ENCODE measurements at places on chromosomes 1 and 21.
A peak's percentile ranks its signal among the peaks of the same experiment; 100 is the strongest.

- no peak for DNase-seq
These were observed 48.2 kb downstream of the HLX start for GRCh38 chr1:220927442-220927841.

- DNase-seq, result no peak
These were observed 5.5 kb downstream of the MRPS6 start for GRCh38 chr21:34078915-34079314.

GRCh38 chr1:112239683-112240330 lies 156.2 kb upstream of the CTTNBP2NL start:
- DNase-seq, result no peak

GRCh38 chr1:107545056-107545577 lies 404.3 kb downstream of the NTNG1 start:
- no peak for DNase-seq

DNA sequence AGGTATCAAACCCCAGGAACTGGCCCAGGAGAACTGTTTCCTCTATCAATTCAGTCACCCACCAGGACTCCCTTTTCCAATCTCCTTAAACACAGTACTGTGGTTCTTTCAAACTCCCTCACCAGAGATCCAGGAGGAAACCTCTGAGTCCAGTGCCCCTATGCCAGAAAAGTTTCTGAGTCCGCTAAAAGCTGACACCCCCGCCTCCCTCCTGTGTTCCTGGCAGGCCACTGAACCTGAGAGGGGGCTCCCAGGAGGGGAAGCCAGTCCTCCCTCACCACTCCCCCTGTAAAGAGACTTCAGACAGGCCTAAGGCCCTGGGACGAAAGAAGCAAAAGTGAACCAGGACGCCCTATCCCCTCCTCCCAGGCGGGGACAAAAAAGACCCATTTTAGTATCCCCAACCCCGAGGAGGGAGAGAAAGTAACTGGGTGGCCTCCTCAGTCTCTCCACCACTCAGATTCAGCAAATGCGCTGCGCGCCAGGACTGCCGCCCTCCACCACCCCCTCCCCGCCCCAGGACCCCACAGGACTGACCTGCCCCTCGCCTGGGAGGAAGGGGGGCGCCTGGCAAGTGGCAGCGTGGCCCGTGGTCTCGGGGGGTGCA lies 624 bp downstream of the SLC41A1 start:
- no peak for DNase-seq

DNA sequence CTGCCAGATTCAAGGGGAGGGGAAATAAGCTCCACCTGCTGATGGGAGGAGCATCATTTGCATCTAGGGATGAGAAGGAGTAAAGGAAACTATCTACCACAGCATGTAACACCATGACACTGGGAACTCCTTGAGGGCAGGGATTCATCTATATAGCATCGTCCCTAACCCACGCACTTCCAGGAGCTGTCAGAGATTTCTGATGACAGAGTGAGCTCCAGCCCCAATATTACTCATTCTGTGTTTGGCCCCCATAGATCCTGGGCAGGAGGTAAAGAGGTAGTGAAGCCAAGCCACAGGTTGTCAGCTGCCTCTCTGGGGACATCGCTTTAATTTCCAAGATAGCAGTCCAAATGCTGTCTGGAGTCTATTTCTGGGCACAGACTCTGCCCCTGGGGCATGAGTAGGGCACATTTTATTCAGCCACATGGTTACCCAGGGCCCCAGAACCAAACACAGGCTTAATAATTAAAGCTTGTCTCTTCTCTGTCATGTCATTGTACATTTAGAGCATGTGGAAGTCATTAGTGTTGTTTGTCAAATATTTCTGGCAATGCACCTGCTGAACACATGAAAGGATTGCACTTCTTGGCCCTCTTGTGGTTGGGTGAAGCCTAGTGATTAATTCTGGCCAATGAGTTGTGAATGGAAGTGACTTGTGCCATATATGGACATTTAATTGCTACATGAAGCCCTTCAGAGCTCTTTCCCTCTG lies 105.9 kb upstream of the POU3F1 start:
- no peak for DNase-seq

DNA sequence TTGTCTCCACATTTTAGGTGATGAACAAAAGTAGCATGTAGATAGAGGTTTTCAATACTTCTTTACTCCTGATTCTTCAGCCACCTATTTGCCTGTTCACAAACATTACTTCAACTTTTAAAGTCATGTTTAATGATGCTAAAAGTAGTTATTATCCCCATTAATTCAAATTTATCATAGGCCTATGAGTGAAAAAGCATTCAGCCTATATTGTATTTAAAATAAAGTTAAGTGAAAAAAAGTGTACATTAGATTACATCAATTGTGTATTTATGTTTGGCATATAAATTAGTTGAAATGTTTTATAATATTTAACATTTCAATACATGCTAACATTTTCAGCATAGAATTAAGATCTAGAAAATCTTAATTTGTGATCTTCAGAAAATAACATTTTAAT lies 10.5 kb downstream of the CDKN2C start:
- DNase-seq, result no peak

DNA sequence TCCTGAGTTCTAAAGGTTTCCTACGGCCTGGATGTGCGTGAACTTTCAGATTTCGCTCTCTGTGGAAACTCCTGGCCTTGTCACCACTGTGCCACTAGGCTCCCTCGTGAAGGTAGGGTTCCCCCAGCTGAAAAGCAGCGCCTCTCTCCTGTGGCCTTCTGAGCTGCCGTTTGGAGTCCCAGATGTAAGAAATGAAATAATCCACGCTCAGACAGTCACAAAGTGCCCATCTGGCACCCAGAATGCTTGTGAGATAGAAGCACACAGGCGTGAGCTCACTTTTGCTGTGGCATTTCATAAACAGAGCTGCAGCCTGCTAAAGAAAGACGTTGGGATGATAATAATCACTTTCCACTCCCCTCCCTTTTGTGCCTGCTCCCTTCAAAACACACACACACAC lies 65.8 kb downstream of the LMO4 start:
- DNase-seq, result no peak

DNA sequence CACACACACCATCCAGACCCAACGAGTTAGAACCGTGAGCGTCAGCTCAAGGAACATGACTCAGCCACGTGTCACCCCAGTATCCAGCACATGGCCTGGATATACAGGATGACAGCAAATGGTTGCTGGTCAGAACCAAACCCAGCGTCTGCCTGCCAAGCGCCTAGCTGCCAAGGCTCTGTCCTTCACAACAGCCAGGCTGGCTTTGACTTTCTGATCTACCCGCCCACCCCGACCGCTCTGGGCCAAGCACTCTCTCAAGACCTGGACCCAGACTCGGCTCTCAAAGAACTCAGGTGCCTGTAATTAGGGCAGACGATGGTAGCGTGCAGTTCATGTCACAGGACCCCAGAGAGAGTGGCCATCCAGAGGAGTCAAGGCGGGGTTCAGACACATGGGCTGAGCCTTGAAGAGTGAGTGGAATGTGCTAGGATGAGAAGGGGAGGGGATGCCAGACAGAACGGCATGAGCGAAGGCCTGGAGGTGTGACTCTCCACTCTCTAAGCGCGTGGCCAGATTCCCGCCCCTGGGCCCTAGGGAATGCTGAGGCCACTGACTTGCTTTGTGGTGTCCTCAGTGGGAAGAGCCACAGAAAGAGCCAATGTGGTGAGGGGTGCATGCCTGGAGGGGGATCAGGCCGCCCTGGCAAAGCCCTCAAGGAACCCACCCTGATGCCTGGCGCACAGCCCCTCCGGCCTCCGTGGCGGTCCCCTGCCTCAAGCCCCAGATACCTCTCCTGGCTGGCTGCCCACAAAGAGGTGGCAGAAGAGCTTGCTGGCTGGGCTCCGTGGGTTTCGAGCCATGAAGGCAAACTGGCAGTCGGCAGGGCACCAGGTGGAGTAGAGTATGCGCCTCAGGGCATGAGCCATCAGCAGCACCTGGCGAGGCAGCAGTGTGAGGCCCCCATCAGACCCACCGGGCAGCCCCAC lies 7.0 kb downstream of the SH2D5 start:
- no peak for DNase-seq

- peak; percentile 70 for DNase-seq
These were observed 42.8 kb upstream of the DMBX1 start for GRCh38 chr1:46446646-46447498.

DNA sequence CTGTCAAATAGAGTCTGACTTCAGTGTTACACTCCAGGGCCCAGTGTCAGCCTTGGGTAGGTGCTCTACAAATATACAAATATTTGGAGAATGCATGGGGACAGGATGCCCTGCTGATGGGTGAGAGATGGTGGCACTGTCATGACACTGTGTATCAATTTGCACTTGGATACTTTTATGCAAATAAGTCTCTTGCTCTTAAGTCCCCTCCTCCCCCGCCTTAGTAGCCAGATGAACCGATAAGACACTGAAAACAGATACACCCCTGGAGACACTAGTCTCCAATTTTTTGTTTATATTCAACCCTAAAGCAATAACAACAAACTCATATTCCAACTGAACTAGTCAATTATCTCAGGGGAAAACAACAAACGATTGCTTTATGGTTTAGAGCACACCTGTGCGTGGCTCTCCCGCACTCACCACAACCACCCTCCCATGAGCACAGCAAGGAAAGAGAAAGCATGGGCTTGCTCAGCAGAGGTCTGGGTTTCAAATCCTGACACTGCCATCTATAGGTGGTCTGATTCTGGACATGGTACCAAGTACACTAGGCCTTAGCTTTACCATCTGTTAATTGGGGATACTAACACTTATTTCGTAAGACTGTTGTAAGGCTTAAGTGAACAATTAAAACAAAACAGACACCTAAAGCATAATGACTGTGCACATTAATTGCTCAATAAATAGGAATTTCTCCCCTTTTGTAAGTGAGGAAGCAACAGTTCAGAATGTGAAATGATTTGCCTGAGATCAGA lies 50.3 kb downstream of the HIVEP3 start:
- no peak for DNase-seq

DNA sequence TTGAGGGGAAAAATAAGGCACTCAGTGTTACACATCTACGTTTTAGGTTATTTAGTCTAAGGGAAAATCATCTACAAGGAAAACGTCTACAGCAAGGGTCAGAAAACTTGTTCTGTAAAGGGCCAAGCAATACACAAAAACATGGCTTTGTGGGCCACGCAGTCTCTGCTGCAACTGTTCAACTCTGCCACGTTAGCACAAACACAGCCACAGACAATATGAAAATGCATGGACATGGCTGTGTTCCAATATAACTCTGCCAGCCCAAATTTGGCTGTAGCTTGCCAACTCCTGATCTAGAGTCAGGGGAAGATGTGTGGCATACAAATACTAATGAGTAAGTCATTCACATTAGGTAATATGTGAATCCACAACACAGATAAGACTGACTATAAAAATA lies 40.7 kb downstream of the COA6 start:
- no peak for DNase-seq

GRCh38 chr1:16050328-16050727 lies 6.7 kb downstream of the CLCNKB start:
- no peak for DNase-seq

- DNase-seq, result no peak
These were observed 85.1 kb downstream of the CAPZB start for GRCh38 chr1:19400192-19400611.

- no peak for DNase-seq
These were observed 887 bp downstream of the SLC19A2 start for GRCh38 chr1:169484683-169485430.

DNA sequence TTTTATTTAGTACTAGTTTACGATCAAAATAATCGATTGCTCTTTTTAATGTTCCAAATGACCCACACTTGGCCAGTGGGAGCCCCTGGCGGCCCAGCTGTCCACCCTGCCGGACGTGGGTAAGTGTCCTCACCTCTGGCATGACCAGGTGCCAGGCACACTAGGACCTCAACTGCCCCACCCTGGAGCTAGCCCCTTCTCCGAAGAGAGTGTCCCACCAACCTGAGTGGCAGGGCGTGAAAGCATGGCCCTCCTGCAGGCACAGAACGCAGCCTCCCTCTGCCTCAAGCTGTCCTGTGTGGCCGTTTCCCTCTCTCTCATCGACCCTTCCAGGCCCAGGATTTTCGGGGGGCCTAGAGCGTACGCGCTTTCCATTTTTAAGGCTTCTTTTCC lies 32.9 kb upstream of the AGPAT3 start:
- no peak for DNase-seq

GRCh38 chr1:118396279-118396678 lies 211.3 kb upstream of the SPAG17 start:
- no peak for DNase-seq

- DNase-seq, result no peak
These were observed 41.9 kb downstream of the CEP170 start for GRCh38 chr1:243213045-243213787.

DNA sequence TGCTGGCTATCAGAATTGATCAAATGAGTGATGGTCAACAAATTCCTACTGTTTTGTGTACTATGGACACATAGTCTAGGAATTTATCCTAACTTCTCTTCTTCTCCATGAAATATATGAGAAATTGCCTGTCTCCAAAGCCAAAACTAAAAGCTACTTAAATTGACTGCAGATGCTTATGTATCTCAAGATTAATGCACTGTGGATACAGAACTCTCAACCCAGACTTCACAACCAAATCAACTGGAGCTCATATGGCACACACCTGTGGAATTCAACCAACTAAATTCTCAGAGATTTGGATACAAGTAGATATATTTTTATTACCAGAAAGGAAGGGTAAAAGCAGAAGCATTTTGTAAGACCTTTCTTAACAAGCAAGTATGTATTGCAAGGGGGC lies 566.1 kb downstream of the LTN1 start:
- DNase-seq, result no peak

GRCh38 chr1:150152182-150152536 lies 2.4 kb downstream of the PLEKHO1 start:
- no peak for DNase-seq

DNA sequence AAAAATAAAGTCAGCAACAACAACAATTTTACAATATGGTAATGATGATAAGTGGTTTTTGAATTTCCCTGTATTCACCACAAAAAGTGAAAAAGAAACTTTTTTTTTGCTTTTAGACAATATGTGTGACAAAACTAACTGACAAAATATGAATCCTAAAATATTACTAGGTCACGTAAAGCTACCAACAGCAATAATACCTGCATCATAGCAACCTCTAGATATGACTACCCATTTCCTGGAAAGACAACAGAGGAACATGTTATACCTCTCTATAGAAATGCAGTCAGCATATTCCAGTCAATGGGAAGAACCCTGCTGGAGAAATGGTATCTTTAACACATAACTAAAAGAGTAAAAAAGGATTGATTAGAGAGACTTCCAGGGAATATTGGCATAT lies 73.7 kb downstream of the PDE4B start:
- DNase-seq, result no peak

DNA sequence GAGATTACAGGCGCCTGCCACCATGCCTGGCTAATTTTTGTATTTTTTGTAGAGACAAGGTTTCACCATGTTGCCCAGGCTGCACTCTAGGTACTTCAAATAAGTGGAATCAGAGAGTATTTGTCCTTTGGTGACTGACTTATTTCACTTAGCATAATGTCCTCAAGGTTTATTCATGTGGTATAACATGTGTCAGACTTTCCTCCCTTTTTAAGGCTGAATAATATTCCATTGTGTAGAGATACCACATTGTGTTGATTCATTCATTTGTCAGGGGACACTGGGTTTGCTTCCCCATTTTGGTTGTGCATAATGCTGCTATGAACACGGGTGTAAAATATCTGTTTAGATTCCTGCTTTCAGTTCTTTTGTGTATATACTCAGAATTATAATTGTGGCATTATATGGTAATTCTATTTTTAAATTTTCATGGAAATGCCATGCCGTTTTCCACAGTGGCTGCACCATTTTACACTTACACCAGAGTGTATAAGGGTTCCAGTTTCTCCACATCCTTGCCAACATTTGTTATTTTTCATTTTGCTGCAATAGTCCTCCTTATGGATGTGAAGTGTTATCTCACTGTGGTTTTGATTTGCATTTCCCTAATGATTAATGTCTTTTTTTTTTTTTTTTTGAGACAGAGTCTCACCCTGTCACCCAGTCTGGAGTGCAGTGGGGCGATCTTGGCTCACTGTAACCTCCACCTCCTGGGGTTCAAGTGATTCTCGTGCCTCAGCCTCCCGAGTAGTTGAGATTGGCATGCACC lies 35.1 kb downstream of the IL6R start:
- DNase-seq, result no peak
